ENCODE measurements at places on chromosomes 7 and 10.

- no peak for DNase-seq
Measured at GRCh38 chr7:49001610-49002033, 77.3 kb downstream of the CDC14C start.

DNA sequence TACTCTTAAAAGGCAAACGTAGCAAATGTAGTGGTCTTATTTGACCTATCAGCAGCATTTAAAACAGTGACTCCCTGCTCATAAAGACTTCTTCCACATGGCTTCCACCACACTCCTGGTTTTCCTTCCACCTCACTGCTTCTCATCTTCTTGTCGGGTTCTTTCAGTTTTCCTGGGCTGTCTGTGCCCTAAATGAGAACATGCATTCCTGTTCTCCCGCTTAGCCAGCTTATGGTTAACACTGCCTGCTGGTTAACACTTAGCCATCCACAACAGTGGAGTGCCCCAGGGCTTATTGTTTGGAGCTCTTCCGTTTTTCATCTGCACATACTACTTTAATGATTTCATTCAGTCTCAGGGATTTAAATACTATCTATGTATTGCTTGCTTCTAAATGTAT lies 34.3 kb upstream of the EXOC6 start:
- DNase-seq, result no peak

GRCh38 chr7:26153241-26153822 lies 1.3 kb downstream of the NFE2L3 start:
- no peak for DNase-seq

GRCh38 chr7:19508124-19508523 lies 200.7 kb downstream of the POLR1F start:
- no peak for DNase-seq

GRCh38 chr7:69813637-69814240 lies 215.5 kb downstream of the AUTS2 start:
- DNase-seq, result peak; percentile 15

GRCh38 chr10:9301148-9301547 lies 1246.7 kb downstream of the GATA3 start:
- DNase-seq, result peak; percentile 23

DNA sequence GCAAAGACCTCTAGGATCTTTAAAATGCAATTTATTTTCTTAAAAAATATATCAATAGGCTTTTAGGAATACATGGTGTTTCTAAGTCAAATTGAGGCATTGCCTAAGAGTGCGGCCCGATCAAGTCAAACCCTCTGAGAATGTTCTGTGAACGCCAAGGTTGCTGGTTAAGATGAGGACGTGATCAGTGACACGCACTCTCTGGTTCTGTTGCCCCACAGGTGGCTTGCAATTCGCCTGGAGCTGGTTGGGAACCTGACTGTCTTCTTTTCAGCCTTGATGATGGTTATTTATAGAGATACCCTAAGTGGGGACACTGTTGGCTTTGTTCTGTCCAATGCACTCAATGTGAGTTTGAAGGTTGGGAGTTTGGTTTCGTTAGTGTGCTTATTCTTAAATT lies 59.3 kb downstream of the ABCC2 start:
- no peak for DNase-seq
